ENCODE measurements at places on chromosomes 1 and 21.

GRCh38 chr1:185104083-185104482, 52.7 kb downstream of the TRMT1L start:
- DNase-seq: no peak

- DNase-seq: no peak
Measured at GRCh38 chr21:20698585-20698984, 299.6 kb upstream of the NCAM2 start.

DNA sequence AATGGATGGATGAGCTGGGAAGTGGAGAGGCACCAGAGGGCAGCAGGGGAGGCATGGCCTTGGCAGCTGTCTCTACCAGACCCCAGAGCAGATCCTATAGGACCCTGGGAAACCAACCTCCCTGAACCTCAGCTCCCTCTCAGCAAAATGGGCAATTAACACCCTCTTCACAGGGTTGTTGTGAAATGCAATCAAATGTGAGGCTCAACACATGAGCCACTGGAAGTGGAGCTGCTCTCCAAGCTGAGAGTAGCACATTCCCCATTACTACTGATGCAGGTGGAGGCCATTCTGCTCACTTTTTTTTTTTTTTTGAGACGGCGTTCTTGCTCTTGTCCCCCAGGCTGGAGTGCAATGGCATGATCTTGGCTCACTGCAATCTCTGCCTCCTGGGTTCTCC, 6.5 kb upstream of the SYNC start:
- no peak for DNase-seq

DNA sequence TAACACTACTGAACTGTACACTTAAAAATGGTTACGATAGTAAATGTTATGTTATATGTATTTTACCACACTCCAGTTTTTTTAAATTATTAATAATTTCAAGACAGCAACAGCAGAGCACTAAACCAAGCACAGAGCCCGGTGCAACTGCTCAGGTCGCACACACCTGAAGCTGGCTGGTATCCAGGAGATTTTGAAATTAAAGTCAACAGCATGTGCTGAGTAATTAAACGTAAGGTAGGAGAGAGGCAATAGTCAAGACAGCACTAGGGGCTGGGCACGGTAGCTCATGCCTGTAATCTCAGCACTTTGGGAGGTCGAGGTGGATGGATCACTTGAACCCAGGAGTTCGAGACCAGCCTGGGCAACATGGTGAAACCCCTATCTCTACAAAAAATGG, 35.1 kb upstream of the SLC30A10 start:
- no peak for DNase-seq

GRCh38 chr1:229572286-229572685, 13.8 kb upstream of the ABCB10 start:
- DNase-seq: no peak

DNA sequence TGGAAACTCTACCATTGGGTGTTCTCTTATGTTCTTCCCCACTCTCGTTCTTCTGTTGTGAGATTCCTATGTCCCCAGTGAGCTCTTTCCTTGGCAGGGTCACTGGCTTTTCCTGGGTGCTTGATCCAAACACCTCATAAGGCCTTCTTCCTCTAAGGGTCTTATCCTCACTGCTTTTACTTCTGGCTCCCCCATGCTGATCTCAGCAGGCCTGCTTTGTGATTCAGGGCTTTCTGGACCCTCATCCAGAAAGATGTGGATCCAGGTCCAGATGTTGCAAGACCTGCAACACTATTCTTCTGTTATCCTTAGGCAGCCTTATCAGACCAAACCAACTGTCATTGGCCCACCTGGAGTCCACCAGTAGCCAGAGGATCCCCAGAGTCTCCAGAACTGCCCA, 11.2 kb upstream of the MYOG start:
- no peak for DNase-seq

DNA sequence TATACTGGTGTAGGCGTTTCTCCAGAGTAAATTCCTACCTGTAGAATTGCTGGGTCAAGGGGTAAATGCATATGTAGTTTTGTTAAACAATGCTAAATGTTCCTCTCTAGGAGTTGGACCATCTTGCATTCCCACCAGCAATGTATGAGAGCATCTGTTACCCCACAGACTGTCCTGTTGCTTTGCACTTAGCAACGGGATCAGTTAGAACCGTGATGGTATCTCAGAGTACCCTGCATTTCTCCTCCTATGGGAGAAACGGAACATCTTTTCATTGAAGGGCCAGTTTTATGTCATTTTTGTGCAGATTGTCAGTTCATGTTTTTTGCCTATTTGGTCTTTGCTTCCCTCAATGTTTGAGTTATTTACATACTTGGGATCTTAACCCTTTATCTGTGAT, 18.0 kb upstream of the RIPPLY3 start:
- DNase-seq: no peak

GRCh38 chr1:4724695-4725250, 70.4 kb downstream of the AJAP1 start:
- no peak for DNase-seq

DNA sequence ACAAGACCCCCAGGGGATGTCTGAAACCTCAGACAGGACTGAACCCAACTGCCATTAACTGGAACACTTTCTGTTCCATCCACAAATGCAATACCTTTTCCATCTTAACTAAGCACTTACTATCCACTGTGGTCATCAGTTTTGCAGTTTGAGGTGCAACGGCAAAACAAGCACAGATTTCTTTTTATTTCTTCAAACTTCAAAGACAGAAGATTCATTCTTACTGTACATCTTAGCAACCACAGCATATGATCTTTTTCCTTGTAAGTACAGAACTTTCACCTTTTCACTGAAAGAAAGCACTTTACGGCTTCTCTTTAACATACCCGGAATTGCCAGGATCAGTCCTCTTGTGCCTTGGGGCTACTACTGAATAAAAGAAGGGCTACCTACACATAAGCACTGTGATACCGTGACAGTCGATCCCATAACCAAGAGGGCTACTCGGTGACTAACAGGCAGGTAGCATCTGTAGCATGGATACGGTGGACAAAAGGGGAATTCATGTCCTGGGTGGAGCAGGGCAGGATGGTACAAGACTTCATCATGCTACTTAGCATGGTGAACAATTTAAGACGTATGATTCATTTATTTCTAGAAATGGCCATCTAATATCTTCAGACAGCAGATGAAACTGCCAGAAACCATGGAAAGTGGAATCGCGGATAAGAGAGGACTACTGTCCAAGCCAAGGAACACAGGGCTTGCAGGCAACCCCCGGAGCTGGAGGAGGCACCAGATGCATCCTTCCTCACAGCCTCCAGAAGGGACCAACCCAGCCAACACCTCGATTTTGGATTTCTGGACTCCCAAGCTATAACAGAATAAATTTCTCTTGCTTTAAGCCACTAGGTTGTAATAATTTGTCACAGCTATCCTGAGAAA, 18.4 kb downstream of the ERG start:
- no peak for DNase-seq

DNA sequence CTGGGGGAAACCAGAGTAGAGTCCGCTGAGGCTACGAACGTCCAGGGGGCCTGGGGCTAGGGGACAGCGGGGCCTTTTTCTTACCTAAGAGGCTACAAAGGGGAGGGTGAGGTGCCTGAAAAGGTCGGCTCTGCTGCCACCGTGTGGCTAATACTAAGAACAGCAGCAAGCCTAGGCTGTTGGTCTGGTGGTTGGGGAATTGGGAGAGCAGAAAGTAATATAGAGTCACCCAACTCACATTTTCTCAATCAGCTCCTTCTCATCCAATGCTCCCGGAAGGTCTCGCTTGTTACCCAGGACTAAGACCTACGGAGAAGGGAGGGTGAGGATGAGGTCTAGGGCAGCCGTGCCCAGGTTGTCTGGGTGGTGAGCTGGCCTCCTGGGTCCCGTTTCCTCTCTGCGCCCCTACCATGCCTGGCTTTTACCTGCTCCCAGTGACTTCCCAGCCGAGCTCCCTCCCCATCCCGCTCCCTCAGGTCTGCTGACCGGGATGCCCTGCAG, 9.3 kb downstream of the ARL8A start:
- peak; percentile 70 for DNase-seq

- DNase-seq: peak; percentile 92
Measured at GRCh38 chr1:198669023-198669698, 30.3 kb downstream of the PTPRC start.

DNA sequence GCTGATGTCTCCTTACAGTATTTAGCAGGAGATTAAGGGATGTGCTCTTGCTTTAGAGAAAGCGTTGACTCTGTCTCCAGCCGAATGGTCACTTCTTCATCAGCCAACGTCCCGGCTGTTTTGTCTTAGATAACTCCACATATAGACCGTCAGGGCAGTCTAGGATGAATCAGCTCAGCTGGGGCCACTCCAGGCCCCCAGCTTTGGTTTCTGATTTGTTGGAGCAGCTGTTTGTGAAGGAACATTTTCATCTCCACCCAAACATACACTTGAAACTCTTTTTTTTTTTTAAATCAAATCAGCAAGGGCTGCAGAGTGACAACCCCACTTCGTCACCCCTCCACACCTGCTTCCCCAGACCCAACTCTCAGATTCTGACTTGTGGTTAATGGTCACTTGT, 206.1 kb upstream of the GALNT2 start:
- DNase-seq: no peak

- no peak for DNase-seq
Measured at GRCh38 chr21:27825035-27825434, 858.1 kb upstream of the ADAMTS5 start.

DNA sequence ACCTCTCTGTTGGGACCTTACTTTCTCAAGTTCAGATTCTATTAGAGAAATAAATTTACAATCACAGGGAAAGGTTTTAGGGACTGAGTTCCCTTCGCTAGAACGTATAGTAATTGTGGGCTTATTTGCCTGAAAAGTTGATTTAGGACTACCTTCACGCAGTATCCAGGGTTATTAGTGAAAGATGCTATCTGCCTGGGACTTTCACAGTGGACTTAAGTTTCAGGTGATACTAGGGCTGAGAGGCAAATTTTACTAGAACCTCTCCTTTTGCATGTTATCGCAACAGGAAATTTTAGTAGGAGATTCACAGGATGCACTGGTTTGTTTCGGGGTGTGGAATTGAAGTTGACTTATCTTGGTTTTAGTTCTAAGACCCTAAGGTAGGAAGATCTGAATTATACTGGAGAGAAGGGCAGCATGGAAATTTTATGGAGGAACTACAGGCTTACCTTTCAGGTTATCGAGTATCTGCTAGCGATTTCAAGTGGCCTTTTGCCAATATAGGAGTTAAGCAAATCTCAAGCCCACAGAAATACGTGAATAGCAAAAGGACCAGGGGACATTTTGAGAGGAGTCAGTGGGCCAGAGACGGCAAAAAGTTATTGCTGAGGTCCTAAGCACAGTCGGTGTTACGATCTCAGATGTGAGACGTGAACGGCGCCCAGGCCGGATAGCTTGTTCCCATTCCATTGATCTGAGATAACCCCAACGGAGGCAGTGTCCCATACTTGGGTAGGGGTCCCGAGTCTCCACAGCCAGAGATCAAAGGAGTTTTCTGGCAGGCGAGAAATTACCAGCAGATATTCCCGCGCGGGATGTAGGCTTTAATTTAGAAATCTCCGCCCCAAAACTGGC, 723 bp upstream of the GNAI3 start:
- peak; percentile 35 for DNase-seq

GRCh38 chr1:233367057-233367803, 39.7 kb downstream of the MAP3K21 start:
- DNase-seq: no peak

GRCh38 chr1:208421486-208421885, 177.3 kb upstream of the PLXNA2 start:
- DNase-seq: no peak

DNA sequence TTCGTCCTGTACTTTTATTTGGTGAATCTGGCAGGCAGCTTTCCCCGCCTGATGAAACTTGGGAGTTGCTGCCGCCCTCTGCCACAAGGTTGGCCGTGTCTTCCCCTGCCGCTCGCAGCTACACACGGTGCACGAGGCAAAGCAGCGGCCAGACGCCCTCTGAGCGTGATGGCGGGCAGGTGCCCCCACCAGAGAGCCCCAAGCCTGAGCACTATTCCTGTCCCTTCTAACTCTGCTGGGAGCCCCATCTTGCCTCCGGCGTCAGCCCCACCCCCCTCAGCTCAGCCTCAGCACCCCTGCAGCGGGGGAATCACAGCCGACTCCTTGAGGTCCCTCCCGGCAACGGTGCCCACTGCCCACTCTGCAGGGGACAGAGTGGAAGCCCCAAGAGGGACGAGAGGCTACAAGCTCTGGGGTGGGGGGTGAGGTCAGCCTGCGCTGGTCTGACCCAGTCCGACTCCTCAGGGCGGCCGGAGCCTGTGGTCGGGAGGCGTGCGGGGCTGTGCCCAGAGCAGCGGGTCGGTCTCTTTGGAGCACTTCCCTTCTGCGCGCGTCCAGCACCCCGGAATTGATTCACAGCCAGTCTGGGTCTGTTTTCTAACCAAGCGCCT, 41.3 kb downstream of the RIPK4 start:
- no peak for DNase-seq

- no peak for DNase-seq
Measured at GRCh38 chr1:208312706-208313105, 68.5 kb upstream of the PLXNA2 start.

- no peak for DNase-seq
Measured at GRCh38 chr21:29104239-29104708, 26.2 kb upstream of the MAP3K7CL start.

- no peak for DNase-seq
Measured at GRCh38 chr1:106063510-106063909, 993.0 kb upstream of the PRMT6 start.

DNA sequence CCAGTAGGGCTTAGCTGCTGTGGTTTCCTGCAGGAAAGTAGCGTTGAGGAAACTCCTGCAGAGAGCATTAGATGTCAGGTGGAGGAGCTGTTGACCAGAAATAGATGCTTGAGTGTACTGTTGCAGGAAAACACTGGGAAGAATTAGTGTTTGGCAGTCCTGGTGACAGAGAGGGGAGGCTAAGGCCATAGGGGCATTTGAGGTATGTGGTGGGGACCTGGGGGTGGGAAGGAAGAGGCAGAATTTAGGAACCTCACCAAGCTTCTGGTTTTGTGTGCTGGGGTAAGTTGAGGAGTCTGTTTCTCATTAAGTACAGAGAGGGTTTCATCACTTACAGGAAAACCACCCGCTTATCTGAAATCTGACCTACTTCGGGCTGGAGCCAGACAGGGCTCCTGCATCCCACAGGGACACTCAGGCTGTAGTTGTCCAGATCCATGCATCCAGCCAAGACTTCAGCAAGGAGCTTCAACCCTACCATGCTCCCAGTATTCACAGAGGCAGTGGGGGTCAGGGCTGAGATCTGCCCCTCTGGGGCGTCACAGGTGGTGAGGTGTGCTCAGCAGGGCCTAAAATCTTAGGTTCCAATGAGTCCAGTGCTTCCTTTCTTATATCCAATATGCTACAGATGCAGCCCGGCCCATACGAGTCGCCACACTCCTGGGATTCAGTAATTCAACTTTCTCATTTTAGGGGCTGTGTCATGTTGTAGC, 15.1 kb downstream of the SH2D2A start:
- no peak for DNase-seq

DNA sequence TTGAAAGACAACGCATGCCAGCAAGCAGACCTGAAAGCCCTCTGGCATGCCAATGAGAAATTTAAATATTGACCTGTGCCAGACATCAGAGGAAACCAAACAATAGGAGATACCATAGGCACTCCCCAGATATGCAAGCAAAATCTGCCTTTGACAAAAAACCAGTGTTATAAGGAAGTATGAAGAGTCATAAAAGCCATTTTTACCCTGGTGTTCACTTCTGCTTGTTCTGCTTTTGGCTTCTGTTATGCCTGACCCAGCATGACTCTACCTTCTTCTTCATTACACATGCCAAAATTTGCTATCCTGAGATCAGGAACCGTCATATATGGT, 26.4 kb downstream of the NPHS2 start:
- DNase-seq: no peak
